CD4-positive, alpha-beta memory T cell (primary cell): ENCODE measurements at places on chromosomes 1 and 21. TPM values are rescaled to one million over a fixed set of nuclear protein-coding genes. Genes with fewer than 3 reads are reported as not detected.
A peak's percentile ranks its signal among the peaks of the same experiment; 100 is the strongest.

GRCh38 chr1:33331444-33332356, 10.8 kb upstream of the A3GALT2 start:
- H3K27me3 ChIP-seq = no peaks in the 10 kb centered on the region
- no peak for DNase-seq
- no peak overlapping the region for H3K4me3 ChIP-seq
- no peak overlapping the region for H3K27ac ChIP-seq
- no peaks in the 10 kb centered on the region for H3K4me1 ChIP-seq

GRCh38 chr1:168386949-168387586, 106.4 kb downstream of the TBX19 start:
- H3K4me1 ChIP-seq = peaks cover 18% of the 10 kb centered on the region
- peak; percentile 73 for DNase-seq
- no peak overlapping the region for H3K27ac ChIP-seq
- H3K27me3 ChIP-seq = no peaks in the 10 kb centered on the region
- H3K36me3 ChIP-seq = no peaks in the 10 kb centered on the region
- H3K4me3 ChIP-seq = no peak overlapping the region

DNA sequence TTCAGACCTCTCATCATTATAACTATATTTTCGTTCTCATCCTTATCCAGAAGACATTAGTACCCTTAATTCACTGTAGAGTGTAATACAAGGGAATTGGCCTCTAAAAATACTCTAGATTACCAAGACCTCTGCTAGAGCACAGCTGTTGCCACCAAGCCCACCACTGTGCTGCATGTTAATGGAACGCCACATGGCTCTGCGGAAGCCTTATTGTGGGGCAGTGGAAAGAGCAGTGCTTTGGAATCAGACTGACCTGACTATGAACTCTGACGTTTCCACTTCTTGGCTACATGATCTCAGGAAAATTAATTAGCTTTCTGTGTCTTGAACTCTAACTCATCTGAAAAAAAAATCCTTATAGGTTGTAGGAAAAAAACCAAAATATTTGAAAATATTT, 222.1 kb downstream of the LMX1A start:
- H3K36me3 ChIP-seq = no peaks in the 10 kb centered on the region
- H3K4me3 ChIP-seq = no peak overlapping the region
- no peaks in the 10 kb centered on the region for H3K27me3 ChIP-seq
- DNase-seq = no peak
- H3K27ac ChIP-seq = no peak overlapping the region

GRCh38 chr1:35454176-35454575, 103.0 kb downstream of the KIAA0319L start:
- no peak overlapping the region for H3K4me3 ChIP-seq
- H3K27ac ChIP-seq = no peak overlapping the region
- no peaks in the 10 kb centered on the region for H3K27me3 ChIP-seq
- H3K36me3 ChIP-seq = peaks cover 29% of the 10 kb centered on the region

- H3K36me3 ChIP-seq = no peaks in the 10 kb centered on the region
- H3K27me3 ChIP-seq = peaks cover 39% of the 10 kb centered on the region
- H3K4me3 ChIP-seq = no peak overlapping the region
- no peak for DNase-seq
Observed at GRCh38 chr1:200034761-200035396, 7.4 kb downstream of the NR5A2 start.

GRCh38 chr1:175133673-175134435, 58.7 kb downstream of the KIAA0040 start:
- no peaks in the 10 kb centered on the region for H3K36me3 ChIP-seq
- no peak for DNase-seq
- no peak overlapping the region for H3K4me3 ChIP-seq

GRCh38 chr1:197951089-197951488, 33.9 kb downstream of the LHX9 start:
- H3K27me3 ChIP-seq = no peaks in the 10 kb centered on the region
- H3K27ac ChIP-seq = no peak overlapping the region
- no peak overlapping the region for H3K4me3 ChIP-seq
- no peak for DNase-seq
- H3K4me1 ChIP-seq = peaks cover 21% of the 10 kb centered on the region

DNA sequence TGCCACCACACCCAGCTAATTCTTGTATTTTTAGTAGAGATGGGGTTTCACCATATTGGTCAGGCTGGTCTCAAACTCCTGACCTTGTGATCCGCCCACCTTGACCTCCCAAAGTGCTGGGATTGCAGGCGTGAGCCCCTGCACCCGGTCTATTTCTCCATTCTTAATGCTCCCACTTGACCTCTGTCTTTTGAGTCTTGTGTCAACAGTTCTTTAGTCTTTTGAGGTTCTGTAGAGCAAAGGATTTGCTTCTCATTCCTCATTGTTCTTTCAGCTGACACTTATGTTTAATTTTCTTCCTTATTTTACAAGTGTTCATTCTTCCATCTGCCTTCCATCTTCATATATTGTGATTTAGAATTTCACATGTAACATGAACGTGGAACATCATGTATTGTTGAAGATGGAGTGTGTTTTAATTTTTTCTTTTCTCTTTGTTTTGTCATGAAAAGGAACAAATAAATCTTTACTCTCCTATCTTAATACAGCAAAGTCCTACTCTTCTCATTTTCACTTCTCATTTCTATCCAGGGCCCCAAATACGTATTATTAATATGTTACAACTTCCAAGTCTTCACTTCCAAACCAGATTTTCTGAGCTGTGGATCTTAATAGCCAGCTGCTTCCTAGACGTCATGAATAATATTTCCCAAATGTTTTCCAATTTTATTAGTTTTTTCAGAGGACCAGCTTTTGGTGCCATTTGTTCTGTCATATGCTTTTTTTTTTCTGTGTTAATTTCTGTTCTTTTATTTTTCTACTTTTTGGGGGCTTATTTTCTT, 16.9 kb downstream of the MTF2 start:
- H3K36me3 ChIP-seq = no peaks in the 10 kb centered on the region
- no peak for DNase-seq
- H3K4me3 ChIP-seq = no peak overlapping the region
- H3K27me3 ChIP-seq = no peaks in the 10 kb centered on the region

- no peaks in the 10 kb centered on the region for H3K27me3 ChIP-seq
- no peaks in the 10 kb centered on the region for H3K36me3 ChIP-seq
- H3K27ac ChIP-seq = no peak overlapping the region
Observed at GRCh38 chr1:245874942-245875580, 632.0 kb downstream of the SMYD3 start.

GRCh38 chr1:150364231-150365003, 470 bp downstream of the RPRD2 start:
- H3K27me3 ChIP-seq = no peaks in the 10 kb centered on the region
- peak overlapping the region; percentile 96 for H3K27ac ChIP-seq
- DNase-seq = peak; percentile 88
- H3K4me3 ChIP-seq = peak overlapping the region; percentile 100
- peaks cover 33% of the 10 kb centered on the region for H3K4me1 ChIP-seq
- H3K36me3 ChIP-seq = no peaks in the 10 kb centered on the region

DNA sequence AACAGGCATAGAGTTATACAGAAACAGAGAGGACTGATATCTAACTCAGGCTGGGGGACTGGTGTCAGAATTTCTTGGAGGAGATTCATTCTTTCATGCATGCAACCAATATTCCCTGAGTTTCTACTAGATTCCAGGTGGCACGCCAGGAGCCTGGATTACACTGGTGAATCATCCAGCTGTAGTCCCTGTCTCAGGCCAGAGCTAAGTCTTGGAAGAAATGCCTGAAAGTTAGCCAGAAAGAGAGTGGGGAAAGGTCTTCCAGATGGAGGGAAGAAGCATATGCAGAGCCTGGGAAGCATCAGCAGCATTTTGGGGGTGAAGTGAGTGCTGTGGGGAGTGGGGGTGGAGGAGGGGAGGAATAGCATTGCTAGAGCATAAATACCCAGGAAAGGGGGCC, 239.1 kb downstream of the OMA1 start:
- H3K4me1 ChIP-seq = no peaks in the 10 kb centered on the region
- no peak overlapping the region for H3K4me3 ChIP-seq
- no peaks in the 10 kb centered on the region for H3K27me3 ChIP-seq
- no peak overlapping the region for H3K27ac ChIP-seq
- no peak for DNase-seq

DNA sequence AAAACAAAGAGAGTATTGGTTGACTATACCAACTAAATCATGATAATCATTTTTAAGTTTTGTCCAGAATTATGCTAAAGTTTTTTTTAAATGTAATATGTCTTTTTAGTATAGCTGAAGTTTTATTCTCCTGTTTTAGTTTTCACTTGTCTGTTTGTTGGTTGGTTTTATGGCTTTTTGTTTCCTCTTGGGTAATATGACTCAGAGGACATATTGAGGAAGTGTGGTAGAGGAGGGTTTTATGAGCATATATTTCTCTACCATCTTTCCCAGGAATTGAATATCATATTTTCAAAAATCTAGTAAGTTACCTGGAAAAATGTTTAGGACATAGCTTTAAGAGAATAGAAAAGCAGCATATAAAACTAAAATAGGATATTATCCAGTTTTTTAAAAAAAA, 68.6 kb upstream of the MCOLN3 start:
- H3K36me3 ChIP-seq = no peaks in the 10 kb centered on the region
- no peak overlapping the region for H3K27ac ChIP-seq
- H3K27me3 ChIP-seq = no peaks in the 10 kb centered on the region
- DNase-seq = no peak

DNA sequence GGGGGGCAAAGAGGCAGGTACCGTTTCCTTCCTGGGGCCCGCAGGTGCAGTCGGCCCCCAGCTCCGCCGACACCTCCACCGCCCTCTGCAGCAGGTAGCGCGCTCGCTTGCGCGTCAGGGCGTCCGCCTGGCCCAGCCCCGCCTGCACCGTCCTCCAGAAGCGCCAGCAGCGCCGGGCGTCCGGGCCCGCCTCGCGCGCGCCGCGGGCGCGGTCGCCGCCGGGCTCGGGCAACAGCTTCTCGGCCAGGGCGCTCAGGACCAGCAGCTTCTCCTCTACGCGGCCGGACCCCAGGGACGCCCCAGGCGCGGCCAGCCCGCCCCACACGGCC, 863 bp downstream of the TARBP1 start:
- peak overlapping the region; percentile 47 for H3K4me3 ChIP-seq
- H3K27ac ChIP-seq = peak overlapping the region; percentile 42
- no peaks in the 10 kb centered on the region for H3K27me3 ChIP-seq
- no peaks in the 10 kb centered on the region for H3K36me3 ChIP-seq
- H3K4me1 ChIP-seq = peaks cover 33% of the 10 kb centered on the region
- DNase-seq = peak; percentile 80

- peaks cover 9% of the 10 kb centered on the region for H3K36me3 ChIP-seq
- no peak for DNase-seq
- no peaks in the 10 kb centered on the region for H3K4me1 ChIP-seq
Observed at GRCh38 chr1:28278763-28279162, 19.4 kb downstream of the SESN2 start.

DNA sequence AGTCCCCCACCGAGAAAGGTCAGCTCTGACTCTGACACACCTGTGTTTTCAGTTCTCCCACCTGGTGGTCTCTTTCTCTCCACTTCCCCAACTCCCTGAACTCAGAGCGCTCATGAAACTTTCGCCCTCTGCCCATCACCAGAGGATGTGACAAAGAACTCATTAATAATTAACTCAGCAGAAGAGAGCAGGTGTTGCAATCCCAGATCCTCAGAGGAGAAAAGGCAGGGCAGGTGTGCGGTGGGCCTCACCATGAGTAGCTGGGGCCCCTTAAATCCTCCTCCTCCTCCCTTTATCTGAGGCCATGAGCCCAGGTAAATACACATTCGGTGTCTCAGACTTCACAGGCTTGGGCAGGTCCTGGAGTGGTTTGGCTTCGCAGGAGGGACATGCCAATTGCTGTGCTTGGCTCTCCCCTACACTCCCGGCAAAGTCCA, 1.7 kb upstream of the LAMB3 start:
- DNase-seq = no peak
- no peaks in the 10 kb centered on the region for H3K36me3 ChIP-seq
- H3K4me3 ChIP-seq = no peak overlapping the region
- no peak overlapping the region for H3K27ac ChIP-seq

GRCh38 chr1:204706838-204707509, 21.4 kb upstream of the LRRN2 start:
- no peak overlapping the region for H3K4me3 ChIP-seq
- no peaks in the 10 kb centered on the region for H3K36me3 ChIP-seq
- H3K4me1 ChIP-seq = peaks cover 8% of the 10 kb centered on the region
- no peaks in the 10 kb centered on the region for H3K27me3 ChIP-seq

DNA sequence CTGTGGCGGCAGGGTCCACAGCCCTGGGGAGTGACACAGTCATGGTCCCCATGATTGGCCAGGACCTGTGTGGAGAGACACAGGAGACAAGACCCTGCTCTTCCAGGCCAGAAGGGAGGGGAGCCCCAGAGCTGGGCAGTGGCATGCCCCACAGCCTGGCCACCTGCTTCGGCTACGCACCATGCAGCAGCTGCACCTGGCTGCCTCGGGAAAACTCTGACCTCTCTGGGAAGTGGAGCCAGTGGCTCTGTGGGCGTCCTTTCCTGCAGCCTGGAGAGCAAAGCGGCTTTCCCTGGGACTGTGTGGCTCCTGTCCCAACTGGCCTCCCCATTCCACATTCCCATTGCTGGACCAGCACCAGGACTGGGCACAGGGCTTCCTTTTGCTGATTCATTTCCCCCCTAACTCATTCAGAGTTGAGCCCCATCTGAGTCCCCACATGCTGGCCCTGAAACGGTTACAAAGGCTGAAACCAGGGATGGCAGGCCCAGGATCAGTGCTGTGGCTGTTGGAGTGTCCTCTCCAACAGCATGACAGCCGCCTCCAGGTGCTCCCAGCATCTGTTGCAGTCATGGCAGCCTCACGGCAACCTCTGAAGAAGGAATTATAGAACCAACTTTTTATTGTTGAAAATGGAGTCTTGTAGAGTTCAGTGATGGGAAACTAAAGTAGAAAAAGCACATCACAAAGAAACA, 15.0 kb downstream of the OXCT2 start:
- no peaks in the 10 kb centered on the region for H3K27me3 ChIP-seq
- no peak for DNase-seq
- no peaks in the 10 kb centered on the region for H3K4me1 ChIP-seq
- peaks cover 62% of the 10 kb centered on the region for H3K36me3 ChIP-seq

GRCh38 chr1:37861151-37861550, 1.8 kb upstream of the MTF1 start:
- no peak overlapping the region for H3K27ac ChIP-seq
- no peak for DNase-seq
- no peak overlapping the region for H3K4me3 ChIP-seq
- H3K27me3 ChIP-seq = no peaks in the 10 kb centered on the region

DNA sequence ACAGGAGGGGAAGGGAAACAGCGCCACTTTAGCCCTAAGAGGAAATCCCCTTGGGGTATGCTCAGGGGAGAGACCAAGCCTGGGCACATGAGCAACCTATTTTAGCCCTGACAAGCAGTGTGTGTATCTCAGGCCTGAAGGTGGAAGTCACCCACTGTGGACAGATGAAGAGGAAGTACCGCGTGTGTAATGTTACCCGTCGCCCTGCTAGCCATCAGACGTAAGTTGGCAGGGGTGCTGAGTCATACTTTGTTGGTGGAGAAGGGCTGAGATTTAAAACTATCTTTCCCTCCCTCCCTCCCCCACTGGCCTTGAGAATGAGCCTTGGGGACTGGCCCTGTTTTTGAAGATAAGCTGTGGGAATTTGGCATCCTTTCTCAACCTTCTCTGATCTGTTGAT, 11.2 kb downstream of the AGO1 start:
- H3K4me3 ChIP-seq = no peak overlapping the region
- H3K27ac ChIP-seq = no peak overlapping the region
- H3K4me1 ChIP-seq = no peaks in the 10 kb centered on the region
- peaks cover 25% of the 10 kb centered on the region for H3K36me3 ChIP-seq
- DNase-seq = no peak

GRCh38 chr1:179973198-179974110, 18.8 kb downstream of the CEP350 start:
- peaks cover 43% of the 10 kb centered on the region for H3K4me1 ChIP-seq
- no peak for DNase-seq
- no peaks in the 10 kb centered on the region for H3K36me3 ChIP-seq

Gene CDA
- total RNA-seq = not detected

Gene MLLT11
- 4.9 TPM for total RNA-seq

Gene KRTAP13-2
- total RNA-seq = not detected

Gene ACAP3
- total RNA-seq = 59.7 TPM

Gene VANGL1
- total RNA-seq = 1.9 TPM

Gene E2F2
- 1.1 TPM for total RNA-seq

Gene C1orf185
- total RNA-seq = not detected

Gene DBT
- total RNA-seq = 16.1 TPM
